Fibroblast of skin of abdomen (primary cell): ENCODE measurements at places on chromosomes 11 and 22.

DNA sequence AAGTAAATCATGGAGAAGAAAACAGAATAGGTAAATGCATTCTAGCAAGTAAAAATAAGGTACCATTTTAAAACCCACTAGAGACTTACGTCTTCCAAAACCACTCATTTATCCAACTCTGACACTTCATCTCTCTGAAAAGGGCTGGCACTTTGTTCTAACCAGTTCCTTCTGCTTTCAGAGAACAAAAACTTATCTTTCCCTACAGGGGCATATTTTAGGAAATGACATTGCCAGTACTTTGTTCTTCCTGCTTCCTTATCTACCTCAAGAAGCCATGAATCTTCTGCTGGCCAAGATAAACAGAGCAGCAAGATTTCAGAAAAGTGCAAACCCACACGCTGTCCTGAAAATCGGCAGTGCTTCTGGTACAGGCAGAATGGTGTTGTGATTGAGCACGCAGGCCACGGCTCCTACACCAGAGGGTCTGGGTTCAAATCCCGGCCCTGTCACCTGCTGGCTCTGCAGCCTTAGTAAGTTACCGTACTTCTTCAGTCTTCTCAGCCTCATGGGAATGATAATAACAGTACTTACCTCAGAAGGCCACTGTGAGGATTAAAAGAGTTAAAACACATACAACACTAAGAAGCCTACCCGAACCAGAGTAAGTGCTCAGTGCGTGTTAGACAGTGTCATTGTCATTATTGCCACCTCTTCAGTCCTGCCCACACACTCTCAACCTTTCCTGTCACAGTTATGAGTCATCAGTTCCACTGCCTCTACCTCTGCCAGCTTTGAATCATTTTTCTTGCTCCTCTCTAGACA is 11.0 kb downstream of the MPZL3 start:
- DNase-seq, result no peak

GRCh38 chr22:46737105-46737975 is 712 bp downstream of the CERK start:
- DNase-seq, result peak; percentile 16

DNA sequence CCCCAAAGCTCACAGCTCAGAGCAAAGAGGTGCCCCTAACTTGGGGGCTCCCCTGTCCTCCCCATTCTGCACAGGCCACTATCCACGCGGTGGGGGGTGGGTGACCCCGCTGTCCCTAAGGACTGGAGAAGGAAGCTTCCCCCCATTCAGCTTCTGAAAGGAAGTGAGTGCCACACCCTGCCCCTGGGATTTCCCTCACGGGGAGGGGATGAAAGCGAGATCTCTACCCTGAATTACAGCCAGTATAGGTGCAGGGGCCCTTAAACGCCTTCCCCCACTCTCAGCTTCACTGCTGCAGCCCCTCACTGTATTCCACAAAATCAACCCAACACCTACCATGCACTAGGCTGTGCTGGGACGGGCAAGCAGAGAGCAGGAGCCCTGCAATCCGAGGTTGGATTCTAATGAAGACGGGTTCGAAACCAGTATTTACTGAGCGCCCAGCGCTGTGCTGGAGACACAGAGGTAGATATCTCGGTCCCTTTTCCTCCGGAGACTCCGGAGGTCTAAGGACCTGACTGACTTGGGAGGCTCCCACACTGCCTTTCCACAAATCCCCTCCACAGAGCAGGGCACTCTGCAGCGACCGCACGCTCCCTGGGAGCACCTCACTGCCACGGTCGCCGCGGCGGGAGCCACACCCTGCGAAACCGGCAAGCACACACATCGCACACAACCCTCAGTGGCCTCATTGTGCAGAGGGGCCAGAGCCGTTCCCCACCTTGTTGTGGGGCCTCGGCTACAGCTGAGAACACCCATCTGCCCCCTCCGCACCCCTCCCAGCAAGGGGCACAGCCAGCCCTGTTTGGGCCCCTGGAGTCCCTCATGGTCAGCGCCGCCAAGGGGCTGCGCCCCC is 1.8 kb downstream of the AHNAK start:
- DNase-seq, result no peak

GRCh38 chr11:8273287-8273686 is 9.6 kb upstream of the LMO1 start:
- DNase-seq, result no peak

- DNase-seq, result peak; percentile 71
Measured at GRCh38 chr11:43937434-43938411, 4.7 kb upstream of the C11orf96 start.

- no peak for DNase-seq
Measured at GRCh38 chr11:18492888-18493287, 33.9 kb downstream of the TSG101 start.

GRCh38 chr11:128464878-128465450 is 122.4 kb downstream of the ETS1 start:
- no peak for DNase-seq

GRCh38 chr11:6095798-6096197 is 11.7 kb upstream of the OR56B4 start:
- no peak for DNase-seq

DNA sequence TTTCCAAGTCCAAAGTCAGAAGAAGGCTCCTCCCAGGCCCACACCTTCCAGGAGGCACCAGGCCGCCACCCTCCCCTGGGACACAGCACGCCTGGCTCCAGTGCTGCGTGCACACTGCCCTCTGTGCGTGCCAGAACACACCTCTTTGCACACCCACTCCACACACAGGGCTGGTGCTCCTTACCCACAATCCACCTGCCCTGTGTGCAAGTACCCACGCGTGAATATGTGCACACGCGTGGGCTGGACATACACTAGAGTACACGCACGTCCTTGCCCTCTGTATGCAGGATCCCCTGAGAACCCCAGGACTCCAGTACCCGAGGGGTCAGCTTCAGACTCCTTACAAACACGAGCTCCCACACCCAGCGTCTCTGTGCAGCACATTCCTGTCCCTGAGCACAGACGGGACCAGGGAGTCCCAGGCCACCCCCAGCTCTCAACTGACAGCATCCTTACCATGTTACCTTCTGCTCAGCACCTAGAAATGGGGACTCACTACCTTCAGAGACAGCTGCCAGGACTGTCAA is 2.8 kb downstream of the DUSP8 start:
- no peak for DNase-seq

DNA sequence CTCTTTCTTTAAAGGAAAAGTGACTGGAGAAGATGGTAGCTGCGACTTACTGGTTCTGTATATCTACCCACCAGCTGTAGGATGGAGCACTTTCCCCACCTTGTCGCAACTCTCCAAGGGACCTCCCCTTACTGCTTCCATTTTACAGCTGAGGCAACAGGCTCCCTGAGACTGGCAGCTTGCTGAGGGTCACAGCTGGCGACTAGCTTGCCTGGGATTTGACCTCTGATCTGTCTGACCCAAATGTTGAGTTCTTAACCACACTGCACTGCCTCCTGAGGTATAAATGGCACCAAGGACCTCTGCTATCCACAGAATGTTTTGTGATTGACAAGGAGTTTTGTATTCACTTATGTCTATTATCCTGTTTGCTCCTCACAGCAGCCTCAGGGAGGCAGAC is 115.0 kb upstream of the NNMT start:
- DNase-seq, result no peak

GRCh38 chr11:3353066-3353465 is 25.9 kb downstream of the ZNF195 start:
- no peak for DNase-seq

GRCh38 chr11:5237420-5237819 is 3.1 kb upstream of the HBD start:
- no peak for DNase-seq

- no peak for DNase-seq
Measured at GRCh38 chr11:62514151-62514550, 32.5 kb downstream of the AHNAK start.

DNA sequence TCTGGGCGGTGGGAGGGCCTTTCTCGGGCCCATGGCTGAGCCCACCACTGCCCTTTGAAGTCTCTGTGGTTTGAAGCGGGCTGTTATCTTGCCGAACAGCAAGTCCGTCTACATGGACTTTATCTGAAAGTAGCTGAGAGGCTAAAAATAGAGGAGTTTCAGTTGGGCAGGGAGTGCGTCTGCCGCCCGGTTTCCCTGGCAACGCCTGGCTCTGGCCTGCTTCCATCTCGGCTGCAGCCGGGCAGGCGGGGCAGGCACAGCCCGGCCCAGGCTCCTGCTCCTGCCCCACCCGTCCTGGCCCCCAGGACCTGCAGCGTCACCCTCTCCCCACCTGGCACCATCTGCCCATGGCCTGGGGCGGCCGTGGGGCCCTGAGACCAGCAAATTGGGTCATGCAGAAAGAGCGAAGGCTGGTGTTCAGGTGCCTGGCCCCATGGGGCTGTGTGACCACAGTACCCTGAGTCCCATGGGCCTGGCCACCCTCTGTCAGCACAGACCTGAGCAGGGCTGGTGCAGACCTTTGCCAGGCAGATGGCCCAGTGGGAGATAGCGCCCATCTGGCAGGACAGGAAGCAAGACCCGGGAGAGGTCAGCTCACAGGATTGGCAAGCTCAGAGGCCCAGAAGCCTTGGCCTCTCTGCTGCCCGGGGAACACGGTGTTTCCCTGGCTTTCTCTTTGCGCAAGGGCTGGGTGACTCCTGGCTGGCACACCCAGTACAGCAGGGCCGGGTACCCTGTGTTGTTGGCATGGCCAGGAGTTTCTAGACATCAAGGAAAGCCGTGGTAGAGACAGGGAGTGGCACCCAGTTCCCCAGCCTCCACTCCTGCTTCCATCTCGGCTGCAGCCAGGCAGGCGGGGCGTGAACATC is 79.1 kb upstream of the KCNQ1OT1 start:
- DNase-seq, result peak; percentile 21

DNA sequence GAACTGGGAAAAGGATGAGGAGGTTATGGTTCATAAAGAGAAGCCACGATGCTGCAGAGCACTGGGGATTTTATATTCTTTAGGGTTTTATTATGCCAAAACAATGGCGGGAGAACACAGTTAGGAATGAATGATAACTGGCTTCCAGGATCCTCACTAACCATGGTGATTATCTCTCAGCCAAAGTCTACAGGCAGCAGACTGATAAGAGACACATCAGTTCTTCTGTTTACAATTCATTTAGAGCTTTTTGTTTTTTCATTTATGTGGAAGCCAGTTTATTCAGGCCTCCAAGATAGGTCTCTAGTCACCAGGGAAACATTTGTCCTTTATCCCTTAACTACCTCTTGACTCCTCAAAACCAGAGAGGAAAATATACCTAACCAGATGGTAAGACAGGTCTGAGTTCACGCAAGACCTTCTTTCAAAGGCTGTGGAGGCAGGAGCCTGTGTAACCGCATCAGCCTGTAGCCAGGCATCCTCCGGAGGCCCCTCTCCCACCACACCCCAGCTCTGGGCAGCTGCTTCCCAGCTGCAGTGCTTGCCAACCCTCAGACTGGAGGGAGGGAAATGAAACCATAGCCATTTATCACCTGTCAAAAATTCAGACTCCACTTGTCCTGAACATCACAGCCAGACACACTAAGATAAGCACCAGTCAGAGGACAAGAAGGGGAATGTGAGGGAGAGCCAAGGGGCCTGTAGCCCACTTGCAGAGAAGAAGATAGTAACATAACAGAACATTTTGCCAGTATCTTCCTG is 57.2 kb upstream of the FAM181B start:
- no peak for DNase-seq

DNA sequence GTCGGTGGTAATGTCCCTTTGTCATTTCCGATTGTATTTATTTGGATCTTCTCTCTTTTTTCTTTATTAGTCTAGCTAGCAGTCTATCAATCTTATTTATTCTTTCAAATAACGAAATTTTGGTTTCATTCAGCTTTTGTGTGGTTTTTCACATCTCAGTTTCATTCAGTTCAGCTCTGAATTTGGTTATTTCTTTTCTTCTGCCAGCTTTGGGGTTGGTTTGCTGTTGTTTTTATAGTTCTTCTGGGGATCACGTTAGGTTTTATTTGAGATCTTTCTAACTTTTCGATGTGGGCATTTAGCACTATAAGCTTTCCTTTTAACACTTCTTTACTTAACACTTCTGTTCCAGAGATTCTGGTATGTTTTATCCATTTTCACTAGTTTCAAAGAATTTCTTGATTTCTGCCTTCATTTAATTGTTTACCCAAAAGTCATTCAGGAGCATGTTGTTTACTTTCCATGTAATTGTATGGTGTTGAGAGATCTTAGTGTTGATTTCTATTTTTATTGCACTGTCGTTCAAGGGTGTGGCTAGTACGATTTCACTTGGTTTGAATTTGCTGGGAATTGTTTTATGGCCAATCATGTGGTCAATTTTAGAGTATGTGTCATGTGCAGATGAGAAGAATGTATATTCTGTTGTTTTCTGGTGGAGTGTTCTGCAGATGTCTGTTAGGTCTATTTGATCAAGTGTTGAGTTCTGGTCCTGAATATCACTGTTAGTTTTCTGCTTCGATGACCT is 7.7 kb upstream of the SCGB1D1 start:
- no peak for DNase-seq

DNA sequence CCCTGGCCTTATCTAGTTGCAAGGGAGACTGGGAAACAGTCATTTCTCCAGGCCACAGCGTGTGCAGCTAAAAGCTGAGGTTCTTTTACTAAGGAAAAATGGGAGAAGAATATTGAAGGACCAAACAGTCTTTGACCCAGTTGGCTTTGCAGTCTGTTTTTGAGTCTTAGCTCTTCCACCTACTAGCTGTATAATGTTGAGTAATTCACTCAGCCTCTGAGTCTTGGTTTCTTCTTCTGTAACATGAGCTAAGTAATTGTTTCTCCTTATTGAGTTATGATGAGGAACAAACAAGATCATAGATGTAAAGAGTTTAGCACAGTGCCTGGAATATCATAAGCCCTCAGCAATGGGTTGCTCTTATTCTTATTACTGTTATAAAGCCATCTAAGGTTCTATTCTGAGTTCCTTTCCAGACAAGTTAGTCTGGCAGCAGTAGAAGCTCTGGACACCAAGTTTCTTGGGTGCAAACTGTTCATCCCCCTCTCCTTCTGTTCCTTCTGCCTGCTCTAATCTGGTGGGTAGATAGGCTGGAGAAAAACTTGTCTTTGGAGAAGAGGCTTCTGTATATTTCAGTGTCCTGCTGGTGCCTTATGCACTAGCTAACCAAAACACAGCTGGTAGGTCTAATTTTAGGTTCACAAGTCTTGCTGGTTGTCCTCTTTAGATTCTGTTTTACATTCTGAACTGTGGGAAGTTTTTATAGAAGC is 13.5 kb downstream of the TRIM44 start:
- no peak for DNase-seq

GRCh38 chr22:41582694-41583093 is 6.9 kb downstream of the PMM1 start:
- DNase-seq, result no peak

DNA sequence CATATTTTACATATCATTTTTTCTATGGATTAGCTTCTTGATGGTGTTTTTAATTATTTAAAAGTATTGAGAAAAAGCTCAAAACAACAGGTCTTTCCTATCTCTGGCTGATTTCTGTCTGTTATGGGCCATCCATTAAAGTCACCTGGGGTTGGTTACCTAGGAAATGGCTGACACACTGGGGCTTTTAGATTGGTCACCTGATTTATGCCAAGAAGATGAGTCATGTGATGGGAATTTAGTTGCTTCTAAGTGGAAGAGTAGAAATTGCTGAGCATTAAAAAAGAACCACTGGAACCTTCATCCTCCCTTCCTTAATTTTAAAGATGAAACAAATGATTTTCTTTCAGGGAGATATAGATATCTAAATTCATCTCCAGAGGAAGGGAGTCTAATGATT is 48.8 kb upstream of the LARGE1 start:
- no peak for DNase-seq
